ENCODE measurements at places on chromosomes 1 and 21. TPM values are rescaled to one million over a fixed set of nuclear protein-coding genes. Genes with fewer than 3 reads are reported as not detected.

Gene TMPRSS15
- total RNA-seq = not detected

Gene SNAPIN
- total RNA-seq = 32.9 TPM

Gene STIL
- 28.2 TPM for total RNA-seq

Gene UBIAD1
- total RNA-seq = 41.4 TPM

Gene KCNA3
- total RNA-seq = 16.6 TPM

Gene RIPK4
- 0.76 TPM for total RNA-seq

Gene ANGPTL7
- total RNA-seq = not detected

Gene ROR1
- total RNA-seq = not detected

Gene PLA2G2F
- total RNA-seq = not detected

Gene PDE4B
- 22.3 TPM for total RNA-seq

Gene PROX1
- total RNA-seq = not detected

Gene OR2T2
- not detected for total RNA-seq

Gene NECTIN4
- total RNA-seq = 0.12 TPM

Gene INSRR
- 0.20 TPM for total RNA-seq

Gene NHLH1
- 0.52 TPM for total RNA-seq

Gene STUM
- total RNA-seq = not detected

Gene DCST1
- not detected for total RNA-seq

Gene SLC30A1
- total RNA-seq = 11.3 TPM

Gene COL24A1
- not detected for total RNA-seq

Gene NEK2
- total RNA-seq = 24.2 TPM

Gene SPSB1
- total RNA-seq = 0.36 TPM

Gene LCA5L
- 0.27 TPM for total RNA-seq

Gene LEMD1
- 0.78 TPM for total RNA-seq

Gene KIAA1614
- 0.08 TPM for total RNA-seq

Gene RAD54L
- 66.3 TPM for total RNA-seq

Gene EXO1
- total RNA-seq = 91.8 TPM

Gene GPR157
- total RNA-seq = 2.3 TPM

Gene SV2A
- total RNA-seq = 12.8 TPM

Gene ADAMTS5
- total RNA-seq = not detected

Gene MAP1LC3C
- total RNA-seq = not detected

Gene TRNP1
- total RNA-seq = 0.64 TPM

Gene PTPRU
- total RNA-seq = 0.52 TPM

Gene ARTN
- total RNA-seq = 0.43 TPM

Gene PTPRC
- total RNA-seq = 422 TPM

Gene RGS18
- not detected for total RNA-seq

Gene SLAMF7
- 162 TPM for total RNA-seq

Gene FLG2
- total RNA-seq = not detected

Gene ELAPOR1
- total RNA-seq = 7.7 TPM

Gene F13B
- not detected for total RNA-seq

Gene ARHGAP30
- total RNA-seq = 146 TPM

Gene IKBKE
- 19.8 TPM for total RNA-seq

Gene RUNX1
- 16.6 TPM for total RNA-seq

Gene NMNAT2
- total RNA-seq = not detected

Gene MTF2
- 59.4 TPM for total RNA-seq

Gene AMPD1
- not detected for total RNA-seq

Gene SWT1
- 1.4 TPM for total RNA-seq

Gene ST6GALNAC5
- not detected for total RNA-seq

Gene OR2T33
- not detected for total RNA-seq

Gene RHBG
- total RNA-seq = not detected

Gene RIPPLY3
- total RNA-seq = 0.10 TPM

Gene ACKR1
- not detected for total RNA-seq

Gene IL24
- total RNA-seq = 0.54 TPM

Gene OR2L5
- not detected for total RNA-seq

Gene AMY1A
- total RNA-seq = not detected

Gene PTGFR
- total RNA-seq = not detected

Gene IL19
- total RNA-seq = not detected
